ENCODE measurements at places on chromosomes 4 and X.

DNA sequence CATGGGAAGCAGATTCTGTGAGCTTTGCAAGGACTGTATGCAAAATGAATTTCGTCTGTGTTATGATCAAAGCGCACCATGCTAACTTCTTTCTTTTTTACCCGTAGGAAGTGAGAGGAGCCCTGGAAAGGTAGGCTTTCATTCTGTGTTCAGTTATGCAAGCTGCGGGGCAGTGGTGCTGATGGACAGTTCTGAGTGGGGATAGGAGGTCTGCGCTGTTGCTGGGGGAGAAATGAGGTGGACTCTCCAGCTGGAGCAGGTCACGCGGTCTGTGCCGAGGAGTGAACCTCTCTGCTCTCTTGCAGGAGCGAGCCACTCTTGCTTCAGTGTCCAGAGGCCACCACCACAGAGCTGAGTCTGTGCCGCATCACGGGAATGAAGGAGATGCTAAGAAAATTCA, 4.5 kb downstream of the TRIML1 start:
- DNase-seq = no peak

DNA sequence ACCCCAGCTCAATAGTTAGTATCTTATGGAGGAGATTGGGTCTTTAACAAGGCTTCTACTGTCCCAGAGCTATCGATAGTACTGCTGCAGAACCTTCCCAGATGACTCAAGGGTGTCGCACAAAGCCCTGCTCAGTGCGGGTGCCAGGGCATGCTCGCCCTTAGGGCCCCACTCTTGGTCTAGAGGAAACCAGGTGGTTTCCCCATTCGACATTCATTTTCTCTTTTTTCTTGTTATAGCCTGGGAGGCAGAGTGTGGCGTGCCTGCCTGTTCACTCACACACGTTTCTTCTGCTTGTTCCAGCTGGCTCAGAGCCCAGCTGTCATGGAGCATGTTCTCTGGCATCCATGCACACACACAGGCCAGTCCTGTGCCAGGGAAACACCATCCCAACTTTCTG, 144.5 kb downstream of the SMIM20 start:
- DNase-seq = no peak

GRCh38 chrX:22533898-22534297, 261.2 kb downstream of the CBLL2 start:
- DNase-seq = no peak

DNA sequence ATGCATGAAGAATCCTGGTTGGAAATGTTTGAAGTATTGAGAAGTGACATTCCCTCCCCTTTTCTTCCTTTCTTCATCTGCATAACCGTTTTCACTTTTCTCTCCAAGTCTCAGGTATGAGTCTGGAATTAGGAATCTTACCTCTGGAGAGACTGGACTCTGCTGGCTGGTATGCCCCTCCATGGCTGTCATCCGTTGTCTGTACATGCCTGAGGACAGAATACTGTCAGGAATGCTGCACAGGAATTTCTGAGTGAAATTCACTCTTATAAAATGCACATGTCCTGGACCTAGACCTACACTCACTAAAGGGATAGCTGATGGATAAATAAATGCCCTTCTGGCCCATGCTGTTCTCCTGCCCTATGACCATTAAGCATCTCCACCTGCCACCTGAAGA, 179.5 kb downstream of the MSN start:
- DNase-seq = no peak

GRCh38 chr4:119659576-119659975, 31.0 kb upstream of the PDE5A start:
- DNase-seq = no peak

DNA sequence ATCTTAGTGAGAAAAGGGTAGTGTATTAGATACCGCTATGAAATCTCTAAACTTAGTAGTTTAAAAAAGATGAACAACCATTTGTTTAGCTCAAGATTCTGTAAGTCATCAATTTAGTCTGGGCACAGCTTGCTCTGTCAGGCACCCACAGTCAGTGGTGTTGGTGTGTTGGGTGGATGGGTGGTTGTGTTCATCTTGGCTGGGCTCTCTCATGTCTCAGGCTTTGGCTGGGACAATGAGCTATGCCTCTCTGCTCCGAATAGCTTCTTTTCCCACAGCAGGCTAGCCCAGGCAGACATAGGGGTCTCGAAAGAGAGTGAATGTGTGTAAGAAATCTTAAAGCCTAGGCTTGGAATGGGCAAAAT, 127.0 kb upstream of the GATB start:
- DNase-seq = no peak

- no peak for DNase-seq
These were observed 180.4 kb downstream of the NR3C2 start for GRCh38 chr4:148261848-148262247.

DNA sequence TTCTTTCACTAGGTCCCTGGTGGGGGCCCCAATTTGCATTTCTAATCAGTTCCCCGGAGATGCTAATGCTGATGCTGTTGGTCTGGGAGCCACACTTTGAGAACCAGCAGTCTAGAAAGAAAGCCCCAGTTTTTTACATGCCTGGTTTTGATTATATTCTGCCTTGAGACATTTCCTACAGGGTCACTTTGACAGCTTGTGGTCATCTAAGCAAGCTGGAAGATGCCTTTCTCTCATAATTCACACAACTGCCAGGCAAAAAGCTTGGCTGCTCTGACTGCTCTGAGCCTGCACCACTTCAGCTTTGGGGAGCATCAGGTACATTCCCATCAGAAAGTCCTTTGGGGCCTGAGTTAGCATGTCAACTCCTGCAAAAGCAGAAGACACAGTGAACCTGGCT, 5.9 kb upstream of the PLAC1 start:
- no peak for DNase-seq

DNA sequence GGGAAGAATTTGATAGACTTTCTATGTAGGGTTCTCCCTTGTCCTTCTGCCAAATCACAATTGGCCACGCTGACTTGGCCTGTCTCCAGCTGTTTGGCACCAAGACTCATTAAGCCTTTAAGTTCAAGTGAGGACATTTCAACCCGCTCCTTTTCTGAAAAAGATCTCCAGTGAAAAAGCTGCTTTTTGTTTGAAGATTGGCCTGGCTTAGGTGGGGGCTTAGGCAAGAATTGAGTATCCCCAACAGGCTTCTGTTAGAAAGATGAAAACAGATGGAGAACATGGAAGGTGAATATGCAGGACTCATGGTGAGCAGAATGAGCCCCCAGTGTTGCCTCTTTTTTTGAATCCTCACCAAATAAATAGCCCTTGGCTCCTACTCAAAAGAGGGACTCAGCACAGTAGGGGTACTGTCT, 28.5 kb upstream of the LIMCH1 start:
- DNase-seq = no peak

- no peak for DNase-seq
These were observed 239.0 kb upstream of the JADE1 start for GRCh38 chr4:128570387-128570975.

DNA sequence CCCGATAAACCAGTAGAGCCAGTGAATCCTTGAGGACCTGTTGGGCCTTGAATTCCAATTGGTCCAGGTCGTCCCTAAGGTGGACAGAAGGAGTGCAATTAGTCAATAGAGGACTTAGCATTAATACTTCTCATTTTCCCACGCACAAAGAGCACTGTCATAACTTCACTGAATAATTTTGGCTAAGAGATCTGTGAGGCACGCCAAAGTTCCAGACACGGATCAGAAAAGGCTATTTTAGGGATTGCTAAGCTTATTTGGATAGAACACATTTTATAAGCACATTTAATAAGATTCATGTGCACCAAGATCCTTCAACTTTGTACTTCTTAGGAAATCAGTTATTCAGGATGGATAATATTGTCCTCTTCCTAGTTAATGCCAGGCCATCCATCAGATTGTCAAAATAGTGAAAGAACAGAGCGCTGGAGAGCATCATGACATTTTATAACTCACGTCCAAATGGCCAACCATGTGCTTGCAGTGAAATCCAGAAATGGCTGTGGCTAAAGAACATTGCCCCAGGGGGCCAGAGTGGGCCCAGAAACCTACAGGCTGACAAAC, 129.8 kb downstream of the ATG4A start:
- DNase-seq = no peak

- peak; percentile 38 for DNase-seq
These were observed 75.1 kb downstream of the PRKX start for GRCh38 chrX:3638280-3638873.

DNA sequence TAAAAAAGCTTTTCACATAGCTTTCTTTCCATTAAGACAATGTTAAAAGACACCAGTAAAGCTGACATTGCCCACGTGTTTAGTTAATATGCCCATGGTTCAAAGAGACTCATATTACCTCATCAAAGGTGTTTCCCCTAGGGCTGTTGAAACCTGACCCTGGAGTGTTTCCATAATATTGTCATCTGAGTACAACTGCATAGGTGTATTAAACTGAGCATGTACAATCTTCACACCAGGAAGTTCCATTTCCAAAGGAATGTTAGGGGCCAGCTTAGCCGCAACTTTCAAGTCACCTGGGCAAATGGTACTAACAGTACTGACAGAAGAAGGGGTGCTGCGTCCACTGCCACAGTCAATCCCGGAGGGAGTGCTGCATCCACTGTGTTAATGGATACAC, 27.1 kb downstream of the PDLIM3 start:
- DNase-seq = no peak

- no peak for DNase-seq
These were observed 792 bp downstream of the PPID start for GRCh38 chr4:158722291-158722916.

DNA sequence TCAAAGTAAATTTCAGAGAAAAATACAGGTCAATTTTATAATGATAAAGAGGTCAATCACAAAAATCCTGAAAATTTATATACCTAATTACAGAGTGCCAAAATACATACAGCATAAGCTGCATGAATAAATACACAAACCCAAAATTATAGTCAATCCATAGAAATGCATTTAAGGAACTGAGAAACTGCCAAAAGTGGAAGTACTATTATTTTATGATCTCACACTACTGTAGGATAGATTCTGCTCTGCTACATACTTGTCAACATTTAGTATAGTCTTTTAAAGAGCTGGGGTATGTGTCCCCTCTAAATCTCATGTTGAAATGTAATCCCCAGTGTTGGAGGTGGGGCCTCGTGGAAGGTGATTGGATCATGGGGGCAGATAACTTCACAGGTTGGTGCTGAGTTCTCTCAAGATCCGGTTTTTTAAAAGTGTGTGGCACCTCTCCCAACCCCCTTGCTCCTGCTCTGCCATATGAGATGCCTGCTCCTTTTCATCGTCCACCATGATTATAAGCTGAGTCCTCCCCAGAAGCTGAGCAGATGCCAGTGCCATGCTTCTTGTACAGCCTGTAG, 31.8 kb downstream of the CHIC2 start:
- no peak for DNase-seq

- DNase-seq = peak; percentile 28
These were observed 868 bp downstream of the PLS3 start for GRCh38 chrX:115561605-115562479.

GRCh38 chr4:3189459-3189858, 59.5 kb upstream of the MSANTD1 start:
- DNase-seq = no peak

GRCh38 chr4:141127884-141128283, 5.4 kb downstream of the RNF150 start:
- no peak for DNase-seq

GRCh38 chr4:127018381-127018780, 614.4 kb upstream of the INTU start:
- DNase-seq = no peak

- no peak for DNase-seq
These were observed 145.7 kb downstream of the RAPGEF2 start for GRCh38 chr4:159248384-159249178.

DNA sequence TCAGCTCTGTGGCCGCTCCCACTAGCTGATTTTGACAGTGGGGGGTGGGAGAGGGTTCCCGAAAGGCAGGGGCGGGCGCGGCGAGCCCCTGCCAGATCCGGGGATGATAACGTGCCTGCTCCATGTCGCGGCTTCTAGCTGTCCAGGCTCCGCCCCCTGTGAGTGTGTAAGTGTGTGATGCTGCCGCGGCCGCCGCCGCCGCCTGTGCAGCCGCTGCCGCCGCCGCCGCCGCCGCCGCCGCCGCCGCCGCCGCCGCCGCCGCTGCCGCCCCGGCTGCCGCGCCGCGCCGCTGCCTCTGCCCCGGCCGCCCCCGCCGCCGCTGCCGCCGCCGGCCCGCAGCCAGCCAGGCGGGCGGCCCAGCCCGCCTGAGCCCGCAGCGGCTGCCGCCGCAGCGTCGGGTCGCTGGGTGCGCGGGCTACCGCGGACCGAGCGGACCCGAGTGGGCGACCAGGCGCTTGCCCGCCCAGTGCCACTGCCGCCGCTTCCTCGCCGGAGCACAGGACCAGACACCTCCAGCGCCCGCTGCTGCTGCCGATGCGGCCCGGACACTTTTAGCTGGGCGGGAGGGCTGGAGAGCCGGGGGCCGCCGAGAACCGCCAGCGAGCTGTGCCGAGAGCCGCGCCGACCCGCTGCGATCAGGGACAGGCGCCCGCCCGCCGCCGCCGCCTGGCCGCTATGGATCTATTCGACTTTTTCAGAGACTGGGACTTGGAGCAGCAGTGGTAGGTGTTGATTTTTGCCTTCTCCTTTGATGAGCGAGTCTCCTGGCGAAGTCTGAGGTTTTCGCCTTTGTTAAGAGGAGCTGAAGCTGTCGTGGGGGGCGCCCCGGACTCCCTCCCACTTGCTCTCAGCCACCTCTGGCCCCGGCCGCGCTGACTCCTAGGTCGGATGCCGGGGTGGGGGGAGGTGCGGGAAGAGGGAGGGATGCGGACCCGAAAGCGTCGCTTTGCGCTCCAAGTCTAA, at the start of gene AFF2:
Gene AFF2 (plus strand): TSS at position 195 of the 963 bp plus-strand sequence. CDS start 481 bp downstream, at position 676.
- peak; percentile 35 for DNase-seq

DNA sequence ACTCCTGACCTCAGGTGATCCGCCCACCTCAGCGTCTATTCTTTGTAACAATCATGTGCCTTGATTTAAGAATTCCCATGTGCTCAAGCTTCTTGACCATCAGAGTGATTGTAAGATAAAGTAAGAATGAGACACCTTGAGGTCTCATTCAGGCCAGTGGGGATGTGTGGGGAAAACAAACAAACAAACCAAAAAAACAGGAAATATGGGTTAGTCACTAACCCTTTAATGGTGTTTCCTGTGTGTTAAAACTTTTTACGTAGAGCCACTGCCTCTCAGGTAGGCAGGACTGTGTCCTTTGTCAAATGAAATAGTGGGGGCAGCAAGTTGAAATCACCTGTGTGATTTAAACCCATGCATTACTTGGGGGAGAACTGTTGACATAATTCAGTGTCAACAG, 91.5 kb upstream of the DHRSX start:
- DNase-seq = no peak

DNA sequence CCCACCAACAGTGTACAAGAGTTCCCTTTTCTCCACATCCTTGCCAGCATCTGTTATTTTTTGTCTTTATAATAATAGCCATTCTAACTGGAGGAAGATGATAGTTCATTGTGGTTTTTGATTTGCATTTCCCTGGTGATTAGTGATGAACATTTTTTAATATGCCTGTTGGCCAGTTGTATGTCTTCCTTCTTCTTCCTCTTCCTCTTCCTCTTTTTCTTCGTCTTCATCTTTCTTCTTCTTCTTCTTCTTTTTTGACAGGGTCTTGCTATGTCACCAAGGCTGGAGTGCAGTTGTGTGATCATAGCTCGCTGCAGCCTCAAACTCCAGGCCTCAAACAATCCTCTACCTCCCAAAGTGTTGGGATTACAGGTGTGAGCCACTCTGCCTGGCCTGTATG, 87.4 kb downstream of the CCDC160 start:
- no peak for DNase-seq

- DNase-seq = no peak
These were observed 30.9 kb upstream of the CDKN2AIP start for GRCh38 chr4:183413234-183414200.
